Activated CD8-positive, alpha-beta memory T cell treated with anti-CD3 and anti-CD28 coated beads for 4 hours (primary cell): ENCODE measurements at places on chromosomes 1 and 21.

GRCh38 chr1:93541045-93541444, 93.1 kb downstream of the FNBP1L start:
- no peak for DNase-seq

DNA sequence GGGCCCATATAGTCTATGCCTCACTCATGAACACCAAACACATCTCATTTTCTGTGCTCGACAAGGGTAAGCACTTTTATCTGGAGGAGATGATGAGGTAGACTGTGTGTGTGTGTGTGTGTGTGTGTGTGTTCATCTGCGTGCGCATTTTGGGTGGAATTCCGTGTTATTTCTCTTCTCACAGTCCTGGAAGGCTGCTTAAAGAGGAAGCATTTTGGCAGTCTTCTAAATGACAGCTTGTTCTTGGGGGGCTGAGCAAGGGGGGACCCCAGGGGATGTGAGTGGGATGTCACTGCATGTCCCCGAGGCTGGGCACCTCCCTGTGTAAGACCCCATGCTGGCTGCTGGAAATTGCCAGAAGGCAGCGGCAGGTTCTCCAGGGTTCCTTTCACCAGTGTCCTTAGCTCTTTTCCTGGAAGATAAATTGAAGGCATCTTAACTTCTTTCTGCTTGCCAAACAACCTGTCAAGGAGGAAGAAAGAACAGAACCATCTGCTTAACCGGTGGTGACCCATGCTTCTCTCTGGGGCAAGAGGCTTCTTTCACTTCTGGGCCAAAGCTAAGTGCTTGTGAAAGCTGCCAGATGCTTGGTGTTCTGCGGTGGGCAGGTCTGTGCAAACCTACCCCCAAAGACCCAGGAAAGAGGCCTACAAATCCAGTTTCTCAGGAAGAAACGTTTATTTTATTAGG, 9.9 kb upstream of the RD3 start:
- DNase-seq = no peak

DNA sequence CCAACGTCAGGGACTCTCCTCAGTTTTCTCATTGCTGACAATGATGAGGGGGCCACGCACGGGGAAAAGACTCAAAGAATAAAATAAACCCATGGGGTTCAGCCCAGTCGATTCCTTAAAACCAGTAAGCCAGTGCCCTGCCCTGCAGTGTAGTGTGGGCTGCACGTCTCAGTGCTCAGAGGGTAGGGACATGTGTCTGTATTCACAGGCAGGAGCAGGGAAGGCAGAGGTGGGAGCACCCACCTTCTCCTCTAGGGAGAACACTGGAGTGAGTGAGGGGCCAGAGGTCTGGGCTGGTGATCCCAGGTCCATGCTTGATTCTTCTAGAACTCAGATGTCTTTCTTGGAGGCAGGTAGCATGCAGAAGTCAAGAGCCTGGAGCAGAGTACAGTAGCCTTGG, 303.6 kb downstream of the MATN1 start:
- DNase-seq = no peak

- no peak for DNase-seq
These were observed 133.6 kb downstream of the DPYD start for GRCh38 chr1:97787231-97787630.

GRCh38 chr1:114318961-114319360, 165.3 kb upstream of the SYT6 start:
- DNase-seq = no peak

DNA sequence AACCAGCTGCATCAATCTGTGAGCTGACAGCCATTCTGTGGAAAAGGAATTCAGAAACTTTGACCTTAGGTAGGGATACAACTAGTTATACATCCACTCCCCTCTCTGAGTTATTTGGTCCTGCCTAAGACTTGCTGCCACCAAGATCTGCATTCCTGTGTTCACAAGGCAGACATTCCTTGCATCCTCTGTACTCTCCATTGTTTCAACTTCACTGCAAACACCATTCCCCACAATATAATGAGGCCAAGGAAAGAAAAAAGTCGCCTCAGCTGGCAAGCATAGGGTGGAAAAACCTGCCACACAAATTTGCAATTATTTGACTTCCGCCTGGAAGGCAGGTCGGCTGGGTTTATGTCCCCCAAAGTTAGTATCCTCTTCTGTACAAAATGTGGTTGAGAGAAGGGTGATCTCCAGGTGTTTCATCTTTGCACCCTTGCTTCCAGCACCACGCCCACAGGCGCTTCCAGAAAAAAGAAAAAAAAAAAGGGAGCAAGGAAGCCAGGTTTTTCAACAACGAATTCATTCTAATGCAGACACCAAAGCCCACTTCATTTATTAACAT, 676 bp upstream of the CTTNBP2NL start:
- DNase-seq = no peak

DNA sequence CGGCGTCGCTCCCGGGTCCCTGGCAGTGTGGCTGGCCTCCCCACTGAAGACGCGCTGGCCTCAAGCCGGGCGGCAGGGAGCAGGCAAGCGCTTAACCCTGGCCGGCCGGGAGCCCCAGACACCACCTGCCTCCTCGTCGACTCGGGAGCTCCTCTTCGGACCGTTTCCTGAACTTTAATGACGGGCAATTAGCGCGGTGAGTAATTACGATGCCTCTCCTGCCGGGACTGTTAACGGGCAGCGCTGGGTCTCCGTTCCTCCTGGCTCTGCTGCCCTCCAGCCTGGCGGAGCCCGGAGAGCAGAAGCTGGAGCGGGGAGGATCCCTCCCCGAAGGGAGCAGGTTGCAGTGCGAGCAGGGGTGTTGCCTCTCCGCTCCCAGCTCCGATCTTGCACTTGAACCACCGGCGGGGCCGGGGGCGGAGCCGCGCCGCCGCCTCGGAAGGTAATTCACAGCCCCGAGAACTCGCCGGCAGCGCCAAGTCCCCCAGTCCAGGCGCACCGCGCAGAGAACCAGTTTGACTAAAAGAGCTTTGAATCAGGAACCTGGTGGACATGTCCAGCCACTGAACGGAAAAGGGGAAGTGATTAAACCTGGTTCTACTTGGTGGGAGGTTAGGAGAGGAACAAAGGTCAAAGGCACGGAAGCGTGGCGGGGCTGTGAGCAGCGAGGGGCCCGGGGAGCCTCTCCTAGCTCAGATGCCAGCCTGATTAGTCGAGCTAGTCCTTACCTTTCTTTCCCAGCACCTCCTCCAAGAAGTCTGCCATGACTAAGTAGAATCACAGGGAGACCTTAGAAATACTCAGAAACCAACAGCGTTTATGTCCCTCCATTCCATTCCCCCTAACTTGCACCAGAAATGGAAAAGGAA, 18.3 kb upstream of the PLEKHA6 start:
- DNase-seq = peak; percentile 10

DNA sequence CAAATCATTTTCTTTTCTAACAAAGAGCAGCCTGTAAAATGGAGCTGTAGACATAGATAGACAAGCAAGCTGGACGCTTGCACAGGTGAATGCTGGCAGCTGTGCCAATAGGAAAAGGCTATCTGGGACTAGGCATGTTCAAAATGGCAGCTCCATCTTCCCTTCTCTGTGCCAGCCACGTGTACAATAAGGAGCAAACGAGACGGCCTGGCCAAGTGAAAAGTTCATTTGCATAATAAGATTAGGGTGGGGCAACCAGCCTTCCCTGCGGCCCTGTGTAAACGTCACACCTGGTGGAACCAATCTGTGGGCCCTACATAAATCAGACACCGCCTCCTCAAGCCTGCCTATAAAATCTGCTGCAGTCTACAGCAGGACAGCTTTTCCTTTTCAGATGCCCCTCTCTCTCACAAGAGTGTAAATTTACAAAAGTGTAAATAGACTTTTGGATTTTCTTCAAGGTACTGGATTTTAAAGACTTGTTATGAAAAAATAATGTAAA, 16.6 kb upstream of the EDEM3 start:
- no peak for DNase-seq

- DNase-seq = no peak
These were observed 14.0 kb downstream of the HSF2BP start for GRCh38 chr21:43645136-43645891.

DNA sequence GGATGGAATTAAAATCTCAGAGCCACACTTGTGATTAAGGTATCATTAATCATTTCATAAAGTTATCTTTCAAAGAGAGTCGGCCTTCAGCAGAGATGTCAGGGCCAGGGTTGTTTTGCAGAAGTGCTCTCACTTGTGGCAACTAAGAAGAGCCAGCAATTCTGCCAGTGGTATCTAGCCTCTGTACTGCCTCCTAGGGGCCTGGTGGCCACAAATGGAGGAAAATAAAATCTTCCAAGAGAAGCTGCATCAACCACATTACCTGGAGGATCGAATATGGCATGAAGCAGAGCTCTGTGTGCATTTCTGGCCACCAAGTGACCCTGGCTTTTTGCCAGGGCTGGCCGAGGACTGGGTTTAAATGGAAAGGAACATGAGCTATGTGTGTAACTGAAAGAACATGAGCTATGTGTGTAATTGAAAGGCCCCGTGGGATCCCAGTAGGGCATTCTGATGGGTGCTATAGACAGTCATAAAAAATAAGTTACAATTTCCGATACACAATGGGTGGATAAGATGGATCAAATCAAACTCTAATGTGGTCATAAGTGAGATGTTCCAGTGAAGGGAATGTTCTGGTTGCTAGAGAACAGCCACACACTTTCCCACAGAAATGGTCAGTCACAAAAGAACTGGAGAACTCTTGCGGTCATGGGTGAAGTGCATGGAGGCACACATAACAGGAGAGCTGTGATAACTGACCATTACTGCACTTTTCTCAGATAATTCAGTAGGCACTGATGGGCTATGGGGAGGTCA, 335.8 kb downstream of the CAMTA1 start:
- DNase-seq = no peak

GRCh38 chr21:43733060-43733459, 14.1 kb downstream of the PDXK start:
- no peak for DNase-seq

DNA sequence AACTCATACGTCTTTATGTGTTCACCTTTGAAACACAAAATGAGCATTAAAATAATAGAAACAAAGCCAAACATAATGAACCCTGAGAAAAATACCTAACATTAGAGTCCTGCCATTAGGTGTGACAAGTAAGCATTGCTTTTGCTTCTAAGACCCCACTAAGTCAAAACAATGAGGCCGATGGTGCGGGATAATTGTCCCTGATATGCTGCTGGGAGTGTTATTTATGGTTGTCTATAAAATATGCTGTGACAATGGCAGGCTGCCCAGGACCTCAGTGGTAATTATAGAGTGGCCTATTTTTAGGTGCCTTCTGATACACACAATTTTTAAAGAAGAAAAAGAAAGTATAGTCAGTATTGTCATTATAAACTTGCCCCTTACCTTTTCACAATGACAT, 1423.1 kb downstream of the AMY1C start:
- DNase-seq = no peak

DNA sequence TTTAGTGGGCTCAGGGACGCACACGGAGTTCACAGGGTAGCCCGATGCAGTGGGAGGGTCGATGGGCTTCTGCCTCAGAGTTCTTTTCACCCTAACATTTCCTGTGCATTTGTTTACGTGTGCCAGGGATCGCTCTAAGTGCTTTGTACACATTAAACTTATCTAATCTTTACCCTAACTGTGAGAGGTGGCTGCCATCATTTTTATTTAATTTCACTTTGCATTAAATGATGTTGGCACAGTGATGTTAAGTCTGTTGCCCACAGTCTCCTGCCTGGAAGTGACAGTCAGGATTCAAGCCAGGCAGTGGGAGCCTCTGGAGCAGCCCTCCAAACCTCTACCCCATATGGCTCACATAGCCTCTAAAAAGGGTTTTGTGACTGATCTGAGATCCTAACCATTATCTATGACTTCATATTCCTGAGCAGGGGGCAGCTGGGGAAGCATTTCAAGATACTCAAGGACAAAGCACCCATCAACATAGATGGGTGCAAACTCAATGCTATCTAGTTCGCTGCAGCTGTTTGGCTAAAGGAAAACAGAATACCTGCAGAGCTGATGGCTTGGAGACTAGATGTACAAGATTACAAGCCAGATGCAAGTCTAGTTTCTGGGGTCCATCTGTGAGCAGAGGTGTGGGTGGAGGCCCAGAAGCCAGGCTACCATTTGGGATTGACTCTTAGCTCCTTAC, 303.8 kb downstream of the DISC1 start:
- no peak for DNase-seq

GRCh38 chr1:20147846-20148570, 8.9 kb downstream of the PLA2G2F start:
- no peak for DNase-seq

DNA sequence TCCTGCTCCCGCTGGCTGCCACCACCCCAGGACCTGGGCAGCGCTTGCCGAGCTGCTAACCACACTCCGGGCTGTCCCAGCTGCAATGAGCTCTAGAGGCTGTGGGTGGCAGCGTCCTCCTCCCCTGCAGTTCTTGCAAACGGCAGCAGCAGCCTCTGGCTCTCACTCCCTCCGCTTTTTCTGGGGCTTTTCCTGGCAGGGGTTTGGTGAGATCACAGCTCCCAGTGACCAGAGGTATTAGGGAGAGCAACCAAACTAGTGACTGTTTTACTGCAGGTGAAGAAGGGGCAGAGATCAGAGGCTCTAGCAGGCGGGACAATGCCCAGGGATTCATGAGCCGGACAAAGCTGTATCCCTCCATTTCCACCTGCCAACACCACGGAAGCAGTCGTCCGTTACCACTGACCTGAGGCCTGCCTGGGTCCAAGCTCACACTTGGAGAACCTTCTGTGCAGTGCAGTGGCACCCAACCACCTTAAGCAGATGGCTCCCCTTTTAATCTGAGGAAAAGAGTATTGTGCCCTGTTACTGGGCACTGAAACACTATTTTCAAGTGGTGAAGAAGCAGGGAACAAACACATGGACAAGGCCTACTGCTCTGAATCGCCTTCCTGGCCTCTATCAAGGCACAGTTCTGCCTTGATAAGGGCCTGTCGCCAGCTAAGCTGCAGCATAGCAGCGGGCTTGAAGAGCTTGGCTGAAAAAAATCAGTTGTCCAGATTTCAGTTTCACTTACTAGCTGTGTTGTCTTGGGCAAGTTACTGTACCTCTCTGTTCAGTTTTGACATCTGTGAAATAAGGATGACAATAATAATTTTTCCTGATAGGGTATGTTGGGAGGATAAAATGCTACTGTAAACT, at the start of gene F5:
Gene F5 (minus strand): TSS at position 87 of the 861 bp plus-strand sequence. CDS start 95 bp downstream, outside the sequence.
- peak; percentile 67 for DNase-seq

DNA sequence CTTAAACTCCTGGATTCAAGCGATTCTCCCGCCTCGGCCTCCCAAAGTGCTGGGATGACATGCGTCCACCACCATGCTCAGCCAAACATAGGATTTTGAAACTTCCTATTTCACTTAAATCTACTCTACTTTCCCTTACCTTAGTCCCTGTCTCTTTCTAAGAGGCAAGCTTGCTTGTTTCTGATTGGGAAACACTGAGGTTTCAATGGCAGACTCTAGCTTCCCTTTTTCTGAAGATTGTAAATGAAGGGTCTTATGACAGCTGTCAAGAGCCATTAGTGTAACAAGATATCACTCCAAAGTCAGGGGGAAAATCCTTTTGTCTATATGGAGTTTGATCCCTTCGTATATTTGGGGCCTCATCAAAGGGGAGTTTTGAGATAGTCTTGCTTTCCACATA, 23.5 kb upstream of the LMO4 start:
- DNase-seq = no peak

DNA sequence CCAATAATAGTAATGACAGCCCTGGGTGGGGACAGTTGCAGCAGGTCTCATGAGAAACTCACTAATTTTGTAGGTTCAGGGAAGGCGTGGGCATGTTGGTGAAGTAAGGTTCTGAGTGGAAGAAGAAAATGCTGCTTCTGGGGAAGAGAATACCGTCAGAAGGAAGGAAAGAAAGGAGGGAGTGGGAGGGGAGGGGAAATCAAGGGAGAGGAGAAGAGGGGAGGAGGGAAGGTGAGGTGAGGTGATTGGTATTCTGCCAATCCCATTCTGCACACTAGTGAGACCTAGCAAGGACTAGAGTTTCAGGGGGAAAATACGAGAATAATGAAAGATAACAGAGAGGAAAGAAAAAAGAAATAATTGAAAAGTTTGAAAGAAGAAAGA, 32.4 kb upstream of the MGST3 start:
- DNase-seq = no peak

GRCh38 chr1:180425952-180426351, 76.4 kb downstream of the ACBD6 start:
- DNase-seq = no peak
